OCI-M1 (cell line): ENCODE measurements at places on chromosomes 7 and 10.

DNA sequence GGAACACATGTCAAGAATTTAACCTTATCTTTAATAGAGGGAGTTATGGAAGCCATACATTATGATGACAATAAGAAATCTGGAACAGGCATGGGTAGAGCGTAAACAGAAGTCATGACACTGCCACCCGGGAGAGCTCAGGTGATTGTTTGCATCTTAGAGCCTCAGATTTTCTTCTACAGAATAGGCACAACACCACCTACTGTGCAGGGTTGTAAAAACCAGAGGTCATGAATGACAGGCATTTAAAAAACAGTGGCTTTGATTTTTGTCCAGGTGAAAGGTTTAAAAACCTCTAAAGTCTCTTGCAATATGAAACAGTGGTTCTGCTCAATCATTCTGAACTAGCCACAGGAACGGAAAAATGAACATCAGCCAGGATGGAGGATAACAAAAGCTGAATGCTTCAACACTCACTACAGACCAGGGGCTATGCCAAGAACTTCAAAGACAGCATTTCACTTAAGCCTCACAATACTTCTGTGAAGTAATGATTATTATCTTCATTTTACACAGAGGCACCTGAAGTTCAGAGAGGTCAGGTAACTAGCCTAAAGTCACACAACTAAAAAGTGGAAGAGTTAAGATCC lies 123.8 kb downstream of the SLC25A13 start:
- DNase-seq, result no peak

- no peak for DNase-seq
Observed at GRCh38 chr7:136018104-136018503, 40.9 kb upstream of the MTPN start.

DNA sequence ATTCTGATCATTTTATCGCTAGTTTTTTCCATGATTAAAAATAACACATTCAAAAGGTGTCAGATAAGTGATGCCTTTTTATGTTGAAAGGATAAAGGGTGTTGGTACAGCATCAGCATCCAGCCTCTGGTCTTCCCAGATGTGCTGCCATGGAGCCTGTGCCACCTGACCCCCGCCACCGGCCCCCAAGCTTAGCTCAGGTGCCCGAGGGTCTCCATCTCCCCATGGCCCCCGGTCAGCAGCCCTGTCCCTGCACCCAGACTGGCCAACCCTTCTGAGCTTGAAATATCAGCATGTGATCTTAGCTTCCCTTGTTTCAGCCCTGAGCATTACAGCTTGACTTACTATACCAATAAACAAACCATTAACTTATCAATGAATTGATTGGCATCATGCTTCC lies 24.6 kb downstream of the PFKP start:
- DNase-seq, result no peak

- DNase-seq, result peak; percentile 7
Observed at GRCh38 chr7:7122701-7123281, 59.6 kb upstream of the C1GALT1 start.

DNA sequence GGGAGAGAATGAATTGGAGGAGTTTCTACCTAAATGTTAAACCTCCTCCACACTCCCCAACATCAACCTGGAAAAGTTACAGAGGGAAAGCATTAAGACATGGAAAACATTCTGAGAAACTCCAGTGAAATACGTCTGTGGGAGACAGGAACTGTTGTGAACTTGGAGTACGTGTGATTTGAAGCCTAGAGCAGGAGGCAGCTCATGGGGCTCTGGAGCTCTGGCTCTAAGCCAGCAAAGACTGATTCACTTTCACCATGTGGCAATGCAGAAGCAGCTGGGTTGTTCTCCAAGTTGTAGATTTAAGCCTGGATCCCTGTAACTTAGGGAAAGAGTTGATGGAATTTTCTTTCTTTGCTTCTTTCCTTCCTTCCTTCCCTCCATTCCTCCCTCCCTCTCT lies 503.2 kb downstream of the NRG3 start:
- no peak for DNase-seq

DNA sequence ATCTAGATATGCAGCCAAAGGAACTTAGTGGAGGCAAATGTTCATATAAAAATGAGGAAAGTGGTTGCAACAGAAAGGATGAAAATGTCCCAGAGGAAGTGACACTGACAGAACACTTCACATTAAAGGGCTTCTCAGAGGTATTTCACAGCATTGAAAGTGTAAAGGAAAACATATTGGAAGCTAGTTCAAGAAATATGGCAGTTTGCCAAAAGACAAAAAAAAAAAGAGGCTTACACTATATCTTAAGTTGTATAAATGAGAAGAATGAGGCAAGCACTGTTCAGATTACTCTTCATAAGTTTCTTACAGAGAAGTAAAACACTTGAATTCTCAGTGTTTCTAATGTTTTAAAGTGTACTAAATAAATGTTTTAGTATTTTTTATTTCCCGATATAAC lies 20.1 kb downstream of the RUNDC3B start:
- peak; percentile 59 for DNase-seq

DNA sequence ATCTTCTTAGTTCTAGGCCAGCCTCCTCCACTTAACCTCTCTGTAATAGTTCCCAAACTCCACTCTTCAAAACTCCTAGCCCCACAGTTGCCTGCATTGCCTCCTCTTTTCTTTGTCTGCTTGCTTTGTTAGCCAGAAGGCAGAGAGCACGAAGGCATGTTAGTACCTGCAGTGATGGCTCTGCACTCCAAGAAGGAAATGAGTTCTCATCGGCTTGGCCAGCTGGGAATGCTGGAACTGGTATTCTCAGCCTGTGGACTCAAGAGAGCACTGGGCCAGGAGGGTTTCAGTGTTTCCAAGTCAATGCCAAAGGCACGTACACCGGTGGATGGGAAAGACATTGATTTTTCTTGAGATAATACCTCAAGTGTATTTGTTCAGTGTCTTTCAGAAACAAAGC lies 66.3 kb upstream of the HABP2 start:
- DNase-seq, result no peak

- DNase-seq, result no peak
Observed at GRCh38 chr10:71547312-71547711, 150.6 kb downstream of the CDH23 start.

DNA sequence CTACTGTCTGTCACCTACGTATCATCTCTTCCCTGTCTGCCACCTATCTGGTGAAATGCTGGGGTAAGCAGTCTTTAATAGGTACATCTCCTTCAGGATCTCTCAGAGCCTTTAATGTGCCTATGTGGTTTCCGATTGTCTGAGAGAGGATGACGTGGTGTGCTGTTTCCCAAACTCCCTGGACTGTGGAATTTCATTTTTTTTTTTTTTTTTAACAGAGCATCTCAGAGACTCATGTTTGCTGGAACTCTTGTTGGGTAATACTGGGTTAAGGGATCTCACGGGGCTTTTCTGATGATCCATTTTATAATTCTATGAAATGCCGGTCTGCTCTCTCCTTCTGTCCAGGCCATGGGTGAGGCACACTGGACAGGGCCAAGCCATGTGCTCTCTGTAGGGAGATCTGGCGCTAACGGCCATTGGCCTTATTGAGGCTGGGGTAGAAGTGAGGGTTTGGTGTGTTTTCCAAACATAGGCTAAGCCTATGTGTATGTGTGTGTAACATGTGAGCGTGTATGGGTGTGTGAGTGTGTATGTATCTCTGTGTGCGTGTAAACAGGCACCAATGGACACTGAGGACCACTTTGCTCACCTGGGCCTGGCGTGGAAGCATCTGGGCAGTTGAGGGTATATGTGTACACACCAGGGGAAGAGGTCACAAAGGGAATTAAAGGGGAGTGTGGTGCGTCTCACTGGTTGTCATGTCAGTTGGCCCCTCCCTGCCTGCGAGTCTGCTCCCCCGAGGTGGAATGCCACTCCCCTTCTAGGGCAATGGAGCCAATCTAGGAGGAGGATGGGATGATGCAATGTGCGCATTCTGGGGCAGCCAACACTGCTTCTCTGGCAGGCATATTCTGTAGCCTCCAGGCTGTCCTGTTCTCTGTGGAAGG lies 7.8 kb downstream of the ADRA2A start:
- no peak for DNase-seq

- no peak for DNase-seq
Observed at GRCh38 chr10:124155781-124156435, 62.5 kb upstream of the CHST15 start.

DNA sequence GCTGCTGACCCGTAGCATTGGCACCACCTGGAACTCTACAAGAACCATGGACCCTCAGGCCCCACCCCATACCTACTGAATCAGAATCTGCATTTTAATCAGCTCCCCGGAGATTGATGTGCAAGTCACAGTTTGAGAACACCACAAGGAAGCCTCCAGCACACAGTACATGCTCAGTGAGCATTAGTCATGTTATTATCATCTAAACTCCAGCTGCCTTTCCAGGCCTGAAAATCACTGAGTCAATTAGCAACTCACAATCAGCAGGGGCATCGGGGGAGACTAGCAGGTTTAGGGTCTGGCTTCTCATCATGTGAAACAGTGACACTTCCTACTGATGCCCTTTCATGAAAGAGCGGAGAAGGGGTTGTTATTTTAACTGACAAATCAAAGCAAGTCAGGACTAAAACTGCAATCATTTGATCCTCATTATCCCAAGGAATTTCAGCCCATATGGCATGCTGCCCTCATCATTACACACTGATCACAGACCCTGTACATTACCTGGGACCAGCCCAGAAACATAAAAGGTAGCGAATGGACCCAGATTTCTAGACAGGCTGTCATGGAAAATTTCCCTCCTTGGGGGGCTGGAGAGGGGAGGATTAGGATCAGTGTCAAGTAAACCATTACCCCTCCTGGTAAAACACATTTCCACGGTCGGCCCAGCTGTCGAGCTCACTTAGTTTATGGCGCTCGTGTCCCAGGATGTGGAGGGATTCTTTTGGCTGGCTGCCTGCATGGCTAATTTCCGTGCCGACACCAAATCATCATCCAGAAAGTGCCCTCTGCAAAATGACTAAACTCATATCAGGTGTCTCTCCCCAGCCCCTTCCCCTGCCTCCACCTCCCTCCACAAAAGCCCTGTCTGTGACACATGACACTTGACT lies 122.8 kb downstream of the PRLHR start:
- DNase-seq, result no peak

- DNase-seq, result peak; percentile 0
Observed at GRCh38 chr7:134618756-134619530, 27.7 kb upstream of the BPGM start.

GRCh38 chr10:5599613-5600520 lies 66.5 kb downstream of the ASB13 start:
- DNase-seq, result no peak

- no peak for DNase-seq
Observed at GRCh38 chr7:141262101-141263090, 188.5 kb downstream of the TMEM178B start.

DNA sequence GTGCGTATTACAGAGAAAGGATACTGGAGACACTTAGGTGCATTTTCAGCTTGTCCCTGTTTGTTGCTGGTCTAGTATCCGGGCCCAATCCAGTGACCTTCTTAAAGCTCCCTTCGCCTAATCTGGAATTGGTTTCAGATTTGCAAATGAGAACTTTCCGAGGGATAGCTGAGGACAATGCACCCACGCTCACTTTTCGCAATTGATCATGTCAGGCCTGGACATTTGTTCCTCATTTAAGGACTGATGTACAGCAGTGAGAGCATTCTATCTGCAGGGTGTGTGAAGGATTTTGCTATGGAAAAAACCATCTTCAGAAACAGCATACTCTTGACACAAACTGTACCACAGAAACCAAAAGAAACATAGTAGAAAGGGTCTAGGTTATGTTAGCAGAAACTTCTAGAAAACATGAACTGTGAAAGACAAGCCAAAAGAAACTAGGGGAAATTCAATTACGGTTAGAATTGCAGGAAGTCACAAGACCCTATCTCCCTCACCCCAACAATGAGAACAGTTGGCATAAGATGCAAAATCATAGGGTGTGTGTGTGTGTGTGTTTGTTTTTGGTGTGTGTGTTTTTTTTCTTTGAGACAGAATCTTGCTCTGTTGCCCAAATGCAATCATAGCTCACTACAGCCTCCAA lies 331.1 kb downstream of the CALN1 start:
- no peak for DNase-seq

DNA sequence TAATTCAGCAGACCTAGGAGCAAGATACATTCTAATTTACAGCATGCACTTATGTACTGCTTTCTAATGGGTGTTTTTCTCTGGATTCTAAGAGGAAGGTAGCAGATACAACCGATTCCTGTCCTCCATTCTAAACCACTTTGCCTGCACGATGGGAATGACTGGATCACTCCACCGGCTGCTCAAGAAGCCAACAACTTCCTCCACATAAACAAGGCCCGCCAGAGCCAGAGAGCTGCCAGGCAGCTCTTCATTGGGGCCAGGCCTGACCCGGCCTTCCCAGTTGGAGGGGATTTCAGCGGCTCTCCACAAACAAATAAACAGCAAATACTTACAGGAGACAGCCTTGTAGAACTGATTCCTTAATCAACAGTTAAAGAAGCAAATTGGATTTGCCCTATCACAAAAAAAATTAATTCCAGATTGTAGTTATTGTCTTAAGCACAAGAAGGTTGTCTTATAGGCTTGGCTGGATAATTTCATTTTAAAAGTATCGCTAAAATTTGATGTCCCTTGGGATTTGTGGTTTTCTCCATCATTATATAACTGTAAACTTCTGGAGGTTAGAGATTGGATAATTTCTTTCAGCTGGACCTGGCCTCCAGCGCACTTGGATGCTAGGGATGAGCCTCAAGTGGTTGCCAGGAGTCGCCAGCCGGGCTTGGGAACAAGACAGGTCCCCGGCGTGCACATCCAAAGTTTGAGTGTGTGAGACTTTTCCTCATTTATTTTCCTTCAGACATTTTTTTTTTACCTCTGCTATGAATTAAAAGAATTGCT lies 20.9 kb downstream of the EBF3 start:
- DNase-seq, result no peak
